ENCODE measurements at places on chromosomes 4 and X.

DNA sequence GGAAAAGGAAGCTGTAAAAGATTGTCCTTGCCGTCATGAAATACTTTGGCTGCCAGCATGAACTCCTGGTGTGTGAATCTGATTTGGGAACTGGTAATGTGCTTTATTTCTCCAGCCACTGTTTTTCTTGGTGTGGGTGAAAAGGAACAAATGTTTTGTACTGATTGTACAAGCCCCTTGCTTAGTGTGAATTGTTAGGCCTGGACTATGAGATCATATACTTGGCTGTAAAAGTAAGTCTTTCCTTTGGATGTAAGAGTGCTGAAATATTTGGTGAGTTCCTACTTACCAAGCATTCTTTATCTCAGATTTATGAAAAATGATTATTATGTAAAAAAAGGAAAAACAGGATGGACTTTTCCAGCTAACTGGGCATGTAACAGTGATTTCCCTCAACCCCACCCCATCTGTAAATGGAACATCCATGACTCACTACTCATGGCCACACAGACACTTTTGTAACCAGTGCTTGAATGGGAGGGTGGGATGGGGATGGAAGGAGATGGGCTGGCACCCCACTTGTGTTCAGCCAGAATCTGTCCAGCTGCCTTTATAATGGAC, 6.3 kb downstream of the FNIP2 start:
- peak; percentile 23 for DNase-seq

GRCh38 chr4:153212736-153213135, 8.5 kb downstream of the TRIM2 start:
- DNase-seq: no peak

GRCh38 chr4:91256043-91256442, 1047.7 kb upstream of the GRID2 start:
- DNase-seq: no peak

- DNase-seq: no peak
These were observed 97.9 kb upstream of the DDIT4L start for GRCh38 chr4:100288161-100288560.

DNA sequence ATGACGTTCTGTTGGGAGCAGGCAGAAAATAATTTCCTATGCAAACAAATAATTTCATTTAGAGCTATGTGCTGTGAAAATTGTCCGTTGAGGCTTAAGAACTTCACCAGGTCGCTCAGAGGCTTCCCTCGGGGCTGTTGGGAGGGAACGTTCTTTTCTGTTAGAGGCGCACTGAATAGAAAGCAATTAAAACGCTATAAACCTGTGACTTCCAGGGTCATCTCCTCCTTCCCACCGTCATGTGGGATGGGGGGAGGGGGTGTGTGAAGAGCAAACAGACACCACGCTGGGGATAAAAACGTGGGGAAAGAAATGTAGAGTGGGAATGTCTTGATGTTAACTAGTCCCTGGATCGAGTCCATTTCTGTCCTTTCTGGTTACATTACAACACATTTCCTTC, 35.2 kb upstream of the ZNF518B start:
- no peak for DNase-seq

All from caudate nucleus (tissue), 63 donors.